Left renal pelvis (tissue), 4 donors: ENCODE measurements at places on chromosomes 6 and 20.

GRCh38 chr20:22555791-22556564 is 28.4 kb downstream of the FOXA2 start:
- DNase-seq, result no peak

GRCh38 chr6:6842291-6842690 is 253.8 kb downstream of the LY86 start:
- DNase-seq, result no peak

- no peak for DNase-seq
Observed at GRCh38 chr6:121040831-121041230, 293.4 kb downstream of the TBC1D32 start.

GRCh38 chr6:147855803-147856482 is 347.5 kb downstream of the SAMD5 start:
- DNase-seq, result no peak

- no peak for DNase-seq
Observed at GRCh38 chr6:106609699-106610098, 19.6 kb downstream of the RTN4IP1 start.

DNA sequence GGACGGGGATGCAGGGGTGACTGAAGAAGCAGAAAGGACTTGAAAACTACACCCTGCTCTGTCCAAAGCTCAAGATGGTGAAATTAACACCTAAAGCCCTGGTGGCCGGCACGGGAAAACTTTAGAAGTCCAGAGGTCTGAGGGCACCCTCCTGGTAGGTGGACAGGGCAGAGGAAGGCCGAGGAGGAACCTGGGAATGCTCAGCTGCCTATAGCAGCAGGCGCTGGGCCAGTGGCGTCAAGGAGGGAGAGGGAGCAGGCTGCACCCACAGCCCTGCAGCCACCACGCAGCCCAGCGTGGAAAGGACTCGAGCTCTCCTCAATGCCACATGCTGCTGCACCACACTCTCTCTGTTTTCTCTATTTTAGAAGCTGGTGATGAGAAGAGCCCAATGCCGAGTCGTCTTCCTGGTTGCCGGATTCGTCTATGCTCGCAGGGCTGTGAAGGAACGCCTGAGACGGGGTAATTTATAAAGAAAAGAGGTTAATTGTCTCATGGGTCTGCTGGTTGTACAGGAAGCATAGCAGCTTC is 248.3 kb upstream of the AFDN start:
- no peak for DNase-seq
